Activated B cell treated with CpG ODN at 0.5 μM for 24 hours (primary cell): ENCODE measurements at places on chromosomes 7 and 10.

GRCh38 chr10:19250546-19250945, 201.9 kb downstream of the MALRD1 start:
- no peaks in the 10 kb centered on the region for H3K27me3 ChIP-seq
- no peak overlapping the region for H3K4me3 ChIP-seq
- no peaks in the 10 kb centered on the region for H3K36me3 ChIP-seq

- no peak overlapping the region for H3K4me3 ChIP-seq
- no peaks in the 10 kb centered on the region for H3K36me3 ChIP-seq
- H3K27me3 ChIP-seq: no peaks in the 10 kb centered on the region
- H3K27ac ChIP-seq: no peak overlapping the region
- no peak for DNase-seq
Measured at GRCh38 chr7:112985377-112985987, 101.1 kb downstream of the GPR85 start.

DNA sequence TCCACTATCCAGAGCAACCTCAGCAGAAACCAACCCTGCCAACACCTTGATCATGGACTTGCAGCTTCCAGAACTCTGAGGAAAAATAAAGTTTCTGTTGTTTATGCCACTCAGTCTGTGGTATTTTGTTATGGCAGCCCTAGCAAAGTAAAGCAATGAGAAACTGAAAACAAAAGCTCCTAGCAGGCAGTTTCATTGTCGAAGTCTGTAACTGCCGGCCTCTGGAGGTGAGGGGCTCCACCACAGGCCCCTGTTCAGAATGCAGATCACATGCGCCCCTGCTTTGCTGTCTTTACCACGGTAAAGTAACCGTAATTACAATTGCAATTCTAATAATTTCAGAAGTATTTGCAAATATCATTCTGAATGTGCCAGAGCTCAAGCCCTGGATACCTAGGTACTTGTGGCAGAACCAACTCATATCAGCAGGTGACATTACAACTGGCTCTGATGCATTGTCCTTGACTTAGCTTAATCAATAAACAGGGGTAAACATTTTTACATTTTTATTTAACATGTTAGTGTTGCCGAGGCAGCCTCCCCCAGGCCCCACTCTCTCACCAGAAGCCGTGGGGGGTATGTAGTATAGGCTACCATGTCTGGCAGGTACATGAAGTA, 193.2 kb downstream of the ELMO1 start:
- H3K36me3 ChIP-seq: peaks cover 66% of the 10 kb centered on the region
- H3K4me3 ChIP-seq: no peak overlapping the region
- H3K4me1 ChIP-seq: peaks cover 33% of the 10 kb centered on the region
- no peak overlapping the region for H3K27ac ChIP-seq
- no peaks in the 10 kb centered on the region for H3K27me3 ChIP-seq

GRCh38 chr7:92313055-92313454, 67.3 kb downstream of the ANKIB1 start:
- no peak overlapping the region for H3K27ac ChIP-seq
- no peaks in the 10 kb centered on the region for H3K4me1 ChIP-seq

GRCh38 chr7:109582211-109582610, 1012.5 kb downstream of the DNAJB9 start:
- H3K27ac ChIP-seq: no peak overlapping the region
- no peak overlapping the region for H3K4me3 ChIP-seq
- no peak for DNase-seq
- no peaks in the 10 kb centered on the region for H3K36me3 ChIP-seq

DNA sequence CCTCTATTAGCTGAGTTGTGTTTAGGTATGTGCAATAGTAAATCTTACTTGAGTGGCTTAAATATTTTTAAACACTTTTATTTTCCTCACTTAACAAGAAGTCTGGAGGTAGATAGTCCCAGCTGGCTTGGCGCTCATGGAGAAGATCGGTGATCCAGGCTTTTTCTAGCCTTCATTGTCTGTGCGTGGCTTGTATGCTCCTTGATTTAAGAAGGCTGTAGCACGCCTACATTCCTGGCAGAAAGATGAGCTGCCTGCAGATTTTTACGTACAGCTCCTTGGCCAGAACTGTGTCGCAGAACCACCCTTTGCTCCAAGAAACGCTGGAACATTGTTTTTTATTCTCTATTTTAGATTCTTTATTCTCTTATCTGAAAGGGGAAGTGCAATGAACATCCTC, 284.1 kb downstream of the KIF20B start:
- no peak for DNase-seq
- H3K36me3 ChIP-seq: no peaks in the 10 kb centered on the region

DNA sequence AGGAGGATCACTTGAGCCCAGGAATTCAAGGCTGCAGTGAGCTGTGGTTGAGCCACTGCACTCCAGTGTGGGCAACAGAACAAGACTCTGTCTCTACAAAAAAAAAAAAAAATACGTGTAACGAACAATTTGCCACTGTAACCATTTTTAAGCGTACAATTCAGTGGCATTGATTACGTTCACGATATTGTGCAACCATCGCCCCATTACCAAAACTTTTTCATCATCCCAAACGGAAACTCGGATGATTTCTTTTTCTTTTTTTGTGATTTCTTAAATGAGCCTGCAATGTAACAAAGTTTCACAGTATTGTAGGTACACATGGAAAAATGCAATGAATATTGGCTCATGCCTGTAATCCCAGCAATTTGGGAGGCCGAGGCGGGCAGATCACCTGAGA, 9.5 kb downstream of the GRIFIN start:
- no peak for DNase-seq
- no peak overlapping the region for H3K4me3 ChIP-seq
- H3K27me3 ChIP-seq: peaks cover 4% of the 10 kb centered on the region
- no peaks in the 10 kb centered on the region for H3K36me3 ChIP-seq
- no peak overlapping the region for H3K27ac ChIP-seq

DNA sequence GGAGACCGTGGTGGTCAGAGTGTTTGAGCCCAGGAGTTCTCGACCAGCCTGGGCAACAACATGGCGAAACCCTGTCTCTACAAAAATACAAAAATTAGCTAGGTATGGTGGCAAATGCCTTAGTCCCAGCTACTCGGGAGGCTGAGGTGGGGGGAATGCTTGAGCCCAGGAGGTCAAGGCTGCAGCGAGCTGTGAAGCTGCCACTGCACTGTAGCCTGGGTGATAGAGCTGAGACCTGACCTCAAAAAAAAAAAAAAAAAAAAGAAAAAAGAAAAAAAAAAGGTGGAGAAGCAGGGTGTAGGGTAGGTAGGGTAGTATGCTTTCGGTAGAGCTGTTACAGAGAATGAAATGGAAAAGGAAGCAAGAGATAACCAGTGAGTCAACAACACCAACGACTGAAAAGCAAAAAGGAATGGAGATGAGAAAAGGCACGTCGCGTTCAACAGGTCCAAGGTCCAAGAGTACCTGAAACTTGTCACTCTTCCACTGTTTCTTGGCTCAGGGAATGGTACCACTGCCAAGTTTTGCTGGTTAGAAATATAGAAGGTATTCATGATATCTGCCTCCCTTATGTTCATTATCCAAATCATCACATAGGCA, 4.3 kb upstream of the RSBN1L start:
- DNase-seq: no peak
- H3K4me3 ChIP-seq: no peak overlapping the region
- peaks cover 20% of the 10 kb centered on the region for H3K36me3 ChIP-seq
- no peak overlapping the region for H3K27ac ChIP-seq
- no peaks in the 10 kb centered on the region for H3K27me3 ChIP-seq
- H3K4me1 ChIP-seq: peaks cover 25% of the 10 kb centered on the region

DNA sequence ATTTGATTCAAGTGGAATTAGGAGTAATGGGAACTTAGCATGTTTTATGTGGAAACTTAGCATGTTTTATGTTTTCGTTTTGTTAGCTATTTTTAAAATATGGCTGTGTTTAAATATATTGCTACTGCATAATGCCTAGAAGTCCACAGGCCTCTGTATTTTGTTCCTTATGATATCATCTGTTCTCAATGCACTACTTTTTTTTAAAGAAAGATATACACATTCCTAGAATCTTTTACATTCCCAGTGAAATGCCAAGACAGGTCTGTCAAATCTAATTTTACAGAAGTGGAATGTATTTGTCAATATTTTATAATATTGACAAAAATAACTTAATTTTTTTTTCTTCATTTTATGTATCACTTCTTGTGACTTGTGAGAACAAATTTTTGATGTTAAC, 51.6 kb downstream of the ST7 start:
- no peaks in the 10 kb centered on the region for H3K27me3 ChIP-seq
- H3K27ac ChIP-seq: no peak overlapping the region
- no peaks in the 10 kb centered on the region for H3K36me3 ChIP-seq
- no peak overlapping the region for H3K4me3 ChIP-seq
- DNase-seq: no peak

DNA sequence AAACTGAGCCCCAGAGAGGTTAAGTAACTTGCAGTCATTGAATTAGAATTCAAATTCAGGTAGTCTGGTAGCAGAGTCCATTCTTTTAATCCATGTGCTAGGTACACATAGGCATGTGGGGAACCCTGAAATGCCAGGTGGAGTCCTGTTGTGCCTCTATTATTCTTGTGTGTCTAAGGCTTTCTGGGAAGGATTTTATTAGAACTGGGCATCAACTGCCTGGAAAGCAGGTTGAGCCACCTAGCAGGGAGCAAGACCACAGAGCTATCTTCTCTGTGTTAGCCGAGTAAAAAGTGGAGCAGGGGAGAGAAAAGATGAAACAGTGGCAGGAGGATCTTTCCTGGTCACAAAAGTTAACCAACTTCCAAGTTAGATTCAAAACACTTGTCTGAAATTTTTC, 494.6 kb downstream of the LRMDA start:
- H3K4me3 ChIP-seq: no peak overlapping the region
- H3K27ac ChIP-seq: no peak overlapping the region
- no peaks in the 10 kb centered on the region for H3K36me3 ChIP-seq
- DNase-seq: no peak
- H3K27me3 ChIP-seq: peaks cover 6% of the 10 kb centered on the region

- H3K27me3 ChIP-seq: peaks cover 4% of the 10 kb centered on the region
- H3K4me3 ChIP-seq: no peak overlapping the region
- H3K4me1 ChIP-seq: peaks cover 19% of the 10 kb centered on the region
- H3K27ac ChIP-seq: no peak overlapping the region
- DNase-seq: no peak
- H3K36me3 ChIP-seq: no peaks in the 10 kb centered on the region
Measured at GRCh38 chr10:78254013-78254412, 220.3 kb downstream of the RPS24 start.

- H3K27ac ChIP-seq: peak overlapping the region; percentile 96
- peak overlapping the region; percentile 97 for H3K4me3 ChIP-seq
- no peaks in the 10 kb centered on the region for H3K27me3 ChIP-seq
- peaks cover 25% of the 10 kb centered on the region for H3K4me1 ChIP-seq
- DNase-seq: peak; percentile 82
Measured at GRCh38 chr10:110226543-110226925, 19.1 kb downstream of the MXI1 start.

GRCh38 chr7:47328392-47329319, 253.3 kb downstream of the TNS3 start:
- H3K27me3 ChIP-seq: no peaks in the 10 kb centered on the region
- H3K4me1 ChIP-seq: peaks cover 7% of the 10 kb centered on the region
- no peak overlapping the region for H3K27ac ChIP-seq

DNA sequence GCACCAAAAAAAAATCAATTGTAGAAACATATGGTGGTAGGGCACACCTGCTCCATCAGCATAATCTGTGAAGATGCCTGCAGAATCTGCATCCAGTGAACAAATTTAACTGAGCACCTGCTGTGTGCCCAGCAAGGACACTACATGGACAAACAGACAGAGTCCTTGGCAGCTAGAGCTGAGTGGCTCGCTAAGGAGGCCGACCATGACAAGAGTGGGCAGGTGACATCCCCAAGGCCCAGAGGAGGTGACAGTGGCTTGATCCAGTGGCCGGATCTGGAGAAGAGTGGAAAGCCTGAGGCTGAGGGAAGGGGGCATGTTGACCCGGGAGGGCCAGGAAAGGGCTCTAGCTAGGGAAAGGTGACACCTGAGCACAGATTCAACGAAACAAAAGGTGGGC, 68.1 kb downstream of the MAD1L1 start:
- H3K4me1 ChIP-seq: peaks cover 12% of the 10 kb centered on the region
- no peaks in the 10 kb centered on the region for H3K27me3 ChIP-seq
- H3K4me3 ChIP-seq: no peak overlapping the region
- H3K36me3 ChIP-seq: peaks cover 23% of the 10 kb centered on the region
- no peak overlapping the region for H3K27ac ChIP-seq
- DNase-seq: no peak

DNA sequence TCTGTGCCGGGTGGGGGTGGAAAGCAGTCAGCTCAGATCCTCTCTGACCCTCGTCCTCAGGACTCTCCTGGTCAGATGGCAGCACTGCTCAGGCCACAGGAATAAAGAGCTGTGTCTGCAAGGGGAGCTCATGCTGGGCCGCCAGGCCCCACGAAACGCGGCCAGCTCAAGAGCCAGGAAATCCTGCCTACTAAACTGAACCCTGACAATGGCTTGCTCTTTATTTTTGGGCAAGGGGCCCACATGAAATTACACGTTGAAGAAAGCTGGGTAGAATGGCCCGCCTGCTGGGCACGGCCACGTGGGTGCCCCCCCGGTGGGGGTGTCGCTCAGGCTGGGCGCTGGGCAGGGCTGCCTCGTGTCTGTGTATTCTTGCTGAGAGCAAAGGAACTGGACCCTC, 103.0 kb downstream of the ITIH5 start:
- no peaks in the 10 kb centered on the region for H3K4me1 ChIP-seq
- no peak overlapping the region for H3K4me3 ChIP-seq
- DNase-seq: no peak
- no peak overlapping the region for H3K27ac ChIP-seq
- no peaks in the 10 kb centered on the region for H3K36me3 ChIP-seq
- peaks cover 2% of the 10 kb centered on the region for H3K27me3 ChIP-seq

DNA sequence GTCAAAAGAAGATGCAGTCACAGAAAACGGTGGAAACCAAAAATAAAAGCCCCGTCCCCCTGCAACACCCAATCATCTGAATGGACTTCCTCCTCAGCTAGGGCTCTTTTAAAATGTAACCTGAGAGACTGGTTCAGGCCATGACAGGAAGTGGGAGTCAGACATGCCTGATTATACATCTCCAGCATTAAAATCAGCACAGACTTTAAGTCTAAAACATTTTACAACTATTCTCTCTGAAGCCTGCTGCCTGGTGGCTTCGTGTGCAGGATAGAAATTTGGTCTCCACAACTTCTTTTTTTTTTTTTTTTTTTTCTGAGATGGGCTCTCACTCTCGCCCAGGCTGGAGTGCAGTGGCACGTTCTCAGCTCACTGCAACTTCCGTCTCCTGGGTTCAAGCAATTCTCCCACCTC, 30.3 kb downstream of the HACD1 start:
- H3K36me3 ChIP-seq: no peaks in the 10 kb centered on the region
- H3K27ac ChIP-seq: no peak overlapping the region
- H3K4me3 ChIP-seq: peak overlapping the region; percentile 24
- H3K27me3 ChIP-seq: peaks cover 4% of the 10 kb centered on the region

GRCh38 chr10:113169111-113169510, 219.1 kb downstream of the TCF7L2 start:
- DNase-seq: no peak
- H3K4me3 ChIP-seq: no peak overlapping the region

- no peak overlapping the region for H3K4me3 ChIP-seq
- no peak overlapping the region for H3K27ac ChIP-seq
- no peaks in the 10 kb centered on the region for H3K36me3 ChIP-seq
Measured at GRCh38 chr10:27819781-27820531, 74.3 kb upstream of the MKX start.

DNA sequence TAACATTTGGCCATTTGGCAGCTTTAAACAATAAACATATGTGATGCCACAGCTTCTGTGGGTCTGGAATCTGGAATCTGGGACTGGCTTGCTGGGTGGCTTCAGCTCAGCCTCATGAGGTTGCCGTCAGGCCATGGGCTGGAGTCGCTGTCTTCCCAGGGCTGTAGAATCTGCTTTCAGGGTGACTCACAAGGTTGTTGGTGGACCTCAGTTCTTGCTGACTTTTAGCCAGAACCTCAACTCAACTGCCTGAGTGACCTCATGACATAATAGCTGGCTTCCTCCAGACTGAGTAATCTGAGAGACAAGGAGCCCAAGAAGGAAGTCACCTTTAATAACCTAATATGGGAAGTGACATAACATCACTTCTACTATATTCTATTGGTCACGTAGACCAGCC, 44.6 kb upstream of the TSPAN13 start:
- H3K36me3 ChIP-seq: peaks cover 32% of the 10 kb centered on the region
- no peaks in the 10 kb centered on the region for H3K27me3 ChIP-seq
